ENCODE measurements at places on chromosomes 5 and 9.

- DNase-seq, result peak; percentile 89
These were observed at the start of gene S1PR3 for GRCh38 chr9:88991066-88992034. Gene S1PR3, plus strand, starts transcription at chr9:88991468. Its CDS starts 9,733 bp downstream, at chr9:89001201.

- DNase-seq, result no peak
These were observed 103.7 kb downstream of the CEMIP2 start for GRCh38 chr9:71664566-71664965.

- DNase-seq, result peak; percentile 14
These were observed 75.0 kb downstream of the NDFIP1 start for GRCh38 chr5:142183561-142183960.

GRCh38 chr9:73553295-73553694 lies 401.6 kb downstream of the ANXA1 start:
- no peak for DNase-seq

DNA sequence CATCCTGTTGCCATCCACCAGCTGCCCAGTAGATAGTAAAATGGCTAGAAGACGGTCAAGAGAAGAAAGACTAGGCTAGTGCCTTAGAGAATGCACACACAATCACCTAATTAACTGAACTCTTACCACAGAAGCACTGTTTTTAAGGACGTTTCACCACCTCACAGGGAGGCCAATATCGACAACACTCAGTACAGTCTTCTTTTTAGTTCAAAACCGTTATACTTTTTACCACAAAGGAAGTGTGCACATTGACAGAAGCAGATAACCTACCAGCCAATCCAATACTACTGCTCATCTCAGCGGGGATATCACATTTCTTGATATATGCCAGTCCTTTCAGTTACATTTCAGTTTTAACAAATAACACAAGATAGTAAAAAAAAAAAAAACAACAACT lies 122.3 kb downstream of the GNAQ start:
- no peak for DNase-seq

- no peak for DNase-seq
These were observed 67.1 kb downstream of the KLF4 start for GRCh38 chr9:107422189-107423185.

DNA sequence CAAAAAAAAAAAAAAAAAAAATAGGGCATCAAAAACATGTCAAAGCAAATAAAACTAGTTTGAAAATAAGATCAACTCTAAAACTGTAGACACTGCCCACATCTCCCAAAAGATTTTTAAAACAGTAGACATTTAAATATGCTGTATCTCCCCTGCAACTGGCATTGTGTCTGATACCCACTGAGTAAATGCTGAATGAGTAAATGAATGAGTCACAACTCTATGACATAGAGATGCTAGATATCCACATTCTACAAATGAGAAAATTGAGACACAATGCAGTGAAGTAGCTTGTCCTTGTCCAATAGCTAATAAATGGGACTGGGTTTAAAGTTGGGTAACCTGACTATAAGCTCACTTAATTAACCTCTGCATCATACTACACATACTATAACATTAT lies 14.1 kb upstream of the MAP1B start:
- no peak for DNase-seq
